CD4-positive, alpha-beta T cell treated with Interleukin-1 beta for 1 hour (primary cell): ENCODE measurements at places on chromosomes 12 and 14.

DNA sequence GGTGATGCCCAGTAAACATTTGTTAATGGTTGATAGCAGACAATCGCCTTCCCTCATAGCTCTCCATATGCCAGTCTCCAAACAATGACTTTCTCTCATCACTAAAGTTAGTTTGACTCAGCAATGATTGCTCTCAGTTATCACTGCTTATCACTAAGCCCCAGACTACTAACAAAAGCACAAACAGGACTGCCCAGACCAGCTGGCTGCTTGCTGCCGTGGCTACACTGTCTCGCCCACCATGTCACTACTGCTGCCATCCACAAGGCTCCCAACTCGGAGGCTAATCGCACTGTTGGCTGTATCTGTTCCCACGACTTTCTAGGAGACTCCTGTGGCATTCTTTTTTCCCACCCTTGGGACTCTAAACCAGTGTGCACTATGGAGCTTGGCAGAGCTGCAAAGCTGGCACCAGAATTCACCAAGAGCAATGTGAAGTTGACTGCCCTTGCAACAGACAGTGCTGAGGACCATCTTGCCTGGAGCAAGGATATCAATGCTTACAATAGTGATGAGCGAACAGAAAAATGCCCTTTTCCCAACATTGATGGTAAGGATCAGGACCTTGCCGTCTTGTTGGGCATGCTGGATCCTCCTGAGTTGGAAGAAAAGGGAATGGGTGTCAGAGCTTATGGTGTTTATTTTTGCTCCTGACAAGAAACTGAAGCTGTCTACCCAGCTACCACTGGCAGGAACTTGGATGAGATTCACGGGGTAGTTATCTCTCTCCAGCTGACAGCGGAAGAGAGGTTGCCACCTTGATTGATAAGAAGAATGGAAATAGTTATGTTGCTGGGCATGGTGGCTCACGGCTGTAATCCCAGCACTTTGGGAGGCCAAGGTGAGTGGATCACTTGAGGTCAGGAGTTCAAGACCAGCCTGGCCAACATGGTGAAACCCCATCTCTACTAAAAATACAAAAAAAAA, 27.1 kb upstream of the NR2C1 start:
- no peak for DNase-seq

DNA sequence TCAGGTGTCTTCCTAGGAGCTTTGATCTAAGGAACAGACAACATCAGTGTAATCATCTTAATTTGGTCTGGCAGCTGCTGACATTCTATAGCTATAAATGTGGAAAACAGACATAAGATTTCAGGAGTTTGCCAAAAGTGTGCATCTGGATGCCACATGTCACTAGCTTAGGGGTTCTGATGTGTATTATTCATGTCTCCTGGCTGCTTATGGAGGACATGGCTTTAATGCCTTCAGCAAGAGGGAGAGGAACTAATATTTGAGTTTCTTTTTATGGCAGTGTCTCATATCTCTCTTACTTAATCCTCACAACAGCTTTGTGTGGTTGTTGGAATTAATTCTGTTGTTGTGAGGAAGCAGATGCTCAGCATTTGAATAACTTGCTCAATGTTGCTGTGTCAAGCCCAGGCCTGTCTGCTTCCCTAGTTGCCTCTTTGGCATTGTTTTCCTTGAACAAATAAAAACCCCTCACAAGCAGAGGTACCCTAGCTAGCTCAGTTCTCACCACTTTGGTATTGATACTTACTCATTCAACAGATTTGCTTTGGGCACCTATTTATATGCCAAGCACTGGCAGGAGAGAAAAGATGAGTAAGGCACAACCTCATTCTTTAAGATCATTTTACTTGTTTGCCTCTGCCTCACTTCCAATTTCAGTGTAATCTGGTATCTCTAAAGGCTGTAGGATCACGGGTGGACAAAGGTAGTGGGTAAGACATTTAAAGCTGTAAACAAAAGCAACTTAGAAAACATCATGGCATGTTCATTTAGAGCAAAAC, 39.8 kb upstream of the EID3 start:
- no peak for DNase-seq

- no peak for DNase-seq
Observed at GRCh38 chr14:52988139-52988538, 37.3 kb upstream of the FERMT2 start.

- DNase-seq, result no peak
Observed at GRCh38 chr12:13536219-13536910, 339.8 kb downstream of the EMP1 start.

DNA sequence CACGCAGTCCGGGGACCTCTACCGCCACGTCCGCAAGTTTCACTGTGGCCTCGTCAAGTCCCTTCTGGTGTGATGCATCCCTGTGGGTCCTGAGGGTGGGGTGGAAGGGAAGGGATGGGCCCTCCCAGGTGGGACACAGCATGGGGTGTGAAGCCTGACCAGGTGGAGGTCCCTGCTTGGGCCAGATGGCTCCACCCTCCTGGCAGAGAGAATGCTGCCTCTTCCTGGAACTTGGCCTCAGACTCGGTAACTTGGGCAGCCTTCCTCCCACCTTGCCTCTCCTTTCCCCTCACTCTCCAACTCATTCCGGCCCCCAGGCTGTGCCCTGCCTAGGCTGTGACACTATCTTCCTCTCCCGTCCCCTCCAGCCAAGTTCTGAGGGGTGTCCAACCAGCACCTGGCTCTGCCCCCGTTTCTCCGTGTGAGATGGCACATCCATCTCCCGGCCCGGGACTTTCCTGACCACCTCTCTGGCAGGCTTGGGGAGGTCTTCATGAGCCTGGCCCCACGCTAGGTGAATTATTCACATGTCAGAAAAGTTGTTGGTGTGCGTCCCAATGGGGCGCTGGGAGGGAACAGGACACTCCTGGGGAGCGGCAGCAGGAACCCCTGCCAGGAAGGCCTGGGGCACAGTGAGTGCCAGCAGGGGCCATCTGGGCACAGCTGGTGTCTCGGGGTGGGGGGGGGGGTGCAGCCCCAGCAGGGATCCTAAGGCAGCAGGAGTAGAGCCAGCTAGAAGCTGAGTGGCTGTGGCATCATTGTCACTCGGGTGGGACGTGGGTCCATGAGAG, 1.7 kb downstream of the ZBTB42 start:
- DNase-seq, result no peak

- DNase-seq, result no peak
Observed at GRCh38 chr14:82720946-82721345, 1187.3 kb upstream of the SEL1L start.

DNA sequence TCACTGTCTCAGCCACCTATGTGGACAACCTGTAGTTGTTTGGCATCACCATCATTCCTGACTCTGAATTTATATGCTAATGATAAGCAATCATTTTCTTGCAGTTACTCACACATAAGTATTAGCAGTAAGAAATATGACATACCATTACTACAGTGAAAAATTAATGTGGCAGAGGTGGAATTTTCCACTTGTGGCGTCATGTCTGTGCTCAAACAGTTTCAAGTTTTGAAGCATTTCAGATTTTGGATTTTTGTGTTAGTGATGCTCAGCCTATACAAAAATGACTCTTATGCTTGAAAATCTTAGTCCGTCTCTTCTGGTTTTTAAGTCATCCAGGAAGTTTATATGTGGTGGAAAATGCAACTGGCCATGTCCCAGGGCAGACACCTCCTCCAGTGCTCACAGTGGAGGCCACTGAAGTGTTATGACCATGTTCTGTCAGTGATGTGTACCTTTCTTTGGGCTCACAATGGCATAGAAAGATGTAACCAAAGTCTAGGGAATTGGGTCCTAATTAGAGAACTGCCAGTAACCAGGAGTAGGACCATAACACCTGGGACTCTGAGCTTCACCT, 220.6 kb downstream of the SYT1 start:
- DNase-seq, result no peak

- no peak for DNase-seq
Observed at GRCh38 chr12:127284021-127284420, 982.9 kb upstream of the TMEM132C start.

DNA sequence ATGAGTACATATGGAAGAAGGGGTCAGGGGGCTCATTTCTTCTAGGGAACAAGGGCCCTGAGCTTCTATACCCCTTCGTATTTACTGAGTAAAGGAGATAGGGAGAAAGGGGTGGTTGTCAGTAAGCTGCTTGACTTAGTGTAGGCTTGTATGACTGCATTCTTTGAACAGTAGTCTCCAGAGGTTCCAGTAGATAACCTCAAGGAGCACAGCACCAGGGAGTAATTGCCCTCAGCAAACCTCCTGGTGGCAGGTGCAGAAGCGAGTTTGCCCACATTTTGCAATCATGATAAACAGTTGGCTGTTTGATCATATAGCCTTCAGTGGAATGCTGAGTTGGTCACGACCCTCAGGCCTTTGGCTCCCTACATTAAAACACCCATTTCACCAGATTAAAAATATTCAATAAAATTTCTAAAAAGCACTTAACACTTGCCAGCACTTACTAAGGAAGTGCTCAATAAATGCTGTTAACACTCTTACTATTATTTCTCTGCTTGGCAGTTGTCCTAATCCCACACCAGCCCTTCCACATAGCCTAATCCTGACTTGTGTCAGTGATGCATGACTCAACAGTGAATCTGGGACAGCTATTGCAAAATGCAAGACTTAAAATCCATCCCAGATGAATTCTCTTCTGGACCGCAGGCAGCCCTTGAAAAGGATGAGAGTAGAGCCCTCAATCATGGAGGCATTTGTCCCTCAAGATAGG, 3.7 kb upstream of the DHRS4L2 start:
- no peak for DNase-seq

- DNase-seq, result no peak
Observed at GRCh38 chr12:106113042-106113441, 25.7 kb downstream of the NUAK1 start.

DNA sequence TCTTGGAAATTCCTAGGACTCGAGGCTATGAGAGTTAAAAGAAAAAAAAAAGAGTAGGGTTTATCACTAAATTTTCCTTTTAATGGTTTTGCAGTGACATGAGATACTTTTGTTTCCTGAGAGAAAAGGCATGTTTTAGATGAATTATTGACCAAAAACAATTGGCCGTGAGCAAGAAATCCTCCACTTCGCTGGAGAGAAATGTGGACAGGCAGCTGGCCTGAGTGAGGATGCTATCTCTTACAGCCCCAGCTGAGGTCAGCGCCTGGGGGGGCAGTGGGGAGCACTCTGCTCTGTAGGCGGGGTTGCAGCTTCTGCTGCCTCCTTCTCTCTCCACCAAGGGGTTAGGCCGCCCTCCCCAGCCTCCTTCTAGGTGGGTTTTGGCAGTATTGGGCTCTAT, 54.7 kb downstream of the PRIMA1 start:
- DNase-seq, result no peak

GRCh38 chr12:117809509-117809908, 159.3 kb downstream of the KSR2 start:
- DNase-seq, result no peak

GRCh38 chr12:76552343-76552938, 7.1 kb downstream of the OSBPL8 start:
- no peak for DNase-seq

GRCh38 chr12:3355378-3355900, 135.6 kb upstream of the PRMT8 start:
- DNase-seq, result no peak

- no peak for DNase-seq
Observed at GRCh38 chr12:21939435-21939834, 1.8 kb downstream of the ABCC9 start.

DNA sequence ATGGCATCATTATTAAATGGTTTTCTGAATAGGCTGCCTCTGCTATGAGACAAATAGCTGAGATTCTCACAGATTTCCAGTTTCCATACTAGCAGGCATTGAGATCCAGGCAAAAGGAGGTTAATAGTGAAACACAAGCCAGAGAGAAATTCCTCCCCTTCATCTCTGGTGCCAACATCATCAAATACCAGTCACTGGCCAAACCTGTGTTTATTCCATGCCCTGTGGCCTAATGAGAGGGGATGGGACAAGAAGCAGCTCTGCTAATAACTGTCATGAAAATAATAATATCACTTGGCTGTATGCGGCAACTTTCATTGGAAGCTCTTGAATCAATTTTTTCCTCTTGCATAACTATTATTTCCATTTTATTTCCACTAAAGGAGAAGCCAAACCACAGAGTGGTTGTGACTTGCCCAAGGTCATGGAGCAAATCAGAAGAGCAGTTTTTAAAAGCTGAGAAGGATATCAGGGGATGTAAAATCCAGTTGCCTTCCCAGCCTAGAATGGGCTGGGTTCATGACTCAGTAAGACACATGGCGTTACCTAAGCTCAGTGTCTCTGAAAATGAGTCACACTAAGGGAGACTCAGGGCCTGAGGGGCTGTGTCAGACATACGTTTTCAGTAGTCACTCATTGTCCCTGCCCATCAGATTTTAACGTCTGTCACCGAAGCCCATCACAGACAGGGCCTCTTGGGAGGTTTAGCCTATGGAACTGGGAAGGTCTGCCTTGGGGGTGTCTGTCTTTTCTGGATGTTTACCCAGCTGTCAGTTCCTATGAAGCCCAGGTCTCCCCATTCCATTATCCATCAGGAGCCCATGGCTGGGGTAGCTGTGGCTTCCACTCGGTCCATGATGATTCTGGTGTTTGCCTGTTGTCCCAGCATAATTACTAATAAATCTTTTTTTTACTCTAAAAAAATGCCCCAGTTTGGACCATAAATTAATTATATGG, 208.8 kb upstream of the EEA1 start:
- DNase-seq, result no peak

DNA sequence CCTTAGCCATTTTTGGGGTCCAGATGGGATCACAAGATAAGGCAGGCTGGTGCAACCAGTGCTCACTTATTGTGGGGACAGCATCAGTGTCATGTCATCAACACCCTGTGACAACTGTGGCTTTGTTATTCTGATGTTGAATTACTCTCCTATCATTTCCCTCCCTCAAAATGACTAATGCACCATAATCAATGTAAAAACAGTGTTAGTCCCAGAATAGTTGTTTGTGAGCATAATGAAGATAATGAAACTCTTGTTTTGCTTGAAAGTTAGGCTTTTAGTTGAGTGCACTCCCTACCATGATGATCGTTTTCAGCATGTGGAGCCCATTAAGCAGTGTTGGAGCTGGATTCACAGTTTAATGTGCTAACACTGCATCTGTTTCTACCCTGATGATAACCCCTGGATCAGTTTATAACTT, 151.4 kb downstream of the TMTC2 start:
- DNase-seq, result no peak

- no peak for DNase-seq
Observed at GRCh38 chr12:127619869-127620734, 646.9 kb upstream of the TMEM132C start.

GRCh38 chr14:102421411-102422057, 58.8 kb downstream of the TECPR2 start:
- DNase-seq, result no peak

DNA sequence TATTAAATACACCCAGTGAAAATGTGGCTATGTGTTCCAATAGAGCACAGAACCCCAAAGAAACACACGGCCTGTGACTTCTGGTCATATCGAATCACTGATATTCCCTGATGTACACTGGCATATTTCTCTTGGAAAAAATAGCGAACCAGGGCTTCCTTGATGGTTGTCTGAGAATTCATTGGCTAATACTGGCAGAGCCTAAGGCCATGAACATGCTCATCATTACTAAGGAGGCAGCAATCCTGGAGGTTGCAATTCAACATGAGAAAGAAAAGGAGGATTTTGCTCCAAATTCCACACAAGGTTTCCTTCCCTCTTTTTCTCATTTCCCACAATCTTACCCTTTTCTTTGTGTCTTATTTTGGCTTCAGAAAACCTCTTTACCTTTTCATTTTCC, 212.9 kb upstream of the HMGA2 start:
- no peak for DNase-seq
